ENCODE measurements at places on chromosomes 6 and 20.
A peak's percentile ranks its signal among the peaks of the same experiment; 100 is the strongest.

DNA sequence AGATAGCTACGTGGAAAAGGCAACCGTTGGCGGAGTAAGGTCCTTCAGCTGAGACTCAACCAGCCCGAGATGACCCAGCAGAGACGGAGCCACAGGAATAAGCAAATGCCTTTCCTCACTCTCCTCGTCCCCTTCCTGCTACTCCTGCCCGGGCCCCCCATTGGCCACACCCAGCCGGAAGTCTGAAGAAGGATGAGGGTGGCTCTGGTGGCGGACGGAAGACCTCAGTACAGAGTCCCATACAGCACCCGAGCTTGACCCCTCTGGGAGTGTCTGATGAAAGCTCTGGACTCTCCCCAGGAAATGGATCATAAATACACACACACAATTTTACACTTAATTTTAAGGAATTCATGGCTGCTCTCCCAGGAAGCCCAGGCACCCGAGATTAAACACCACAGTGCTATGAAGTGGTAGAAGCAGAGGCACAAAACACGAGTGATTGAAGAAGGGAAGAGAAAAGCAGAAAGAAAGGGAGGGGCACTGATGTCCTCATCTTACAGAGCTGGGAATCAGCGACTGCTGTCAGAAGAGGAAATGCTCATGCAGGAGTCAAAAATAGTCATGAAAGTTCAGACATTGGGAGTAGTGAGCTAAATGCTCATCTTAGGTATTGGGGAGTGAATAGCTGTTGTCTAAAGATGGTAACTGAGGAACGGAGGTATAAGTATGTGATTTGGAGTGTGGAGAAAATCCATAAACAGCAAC, 125.6 kb downstream of the BANF2 start:
- no peak for DNase-seq

- DNase-seq, result no peak
These were observed 134.3 kb downstream of the LINC00237 start for GRCh38 chr20:20971810-20972209.

GRCh38 chr6:97586344-97586743, 303.3 kb upstream of the MMS22L start:
- DNase-seq, result no peak

DNA sequence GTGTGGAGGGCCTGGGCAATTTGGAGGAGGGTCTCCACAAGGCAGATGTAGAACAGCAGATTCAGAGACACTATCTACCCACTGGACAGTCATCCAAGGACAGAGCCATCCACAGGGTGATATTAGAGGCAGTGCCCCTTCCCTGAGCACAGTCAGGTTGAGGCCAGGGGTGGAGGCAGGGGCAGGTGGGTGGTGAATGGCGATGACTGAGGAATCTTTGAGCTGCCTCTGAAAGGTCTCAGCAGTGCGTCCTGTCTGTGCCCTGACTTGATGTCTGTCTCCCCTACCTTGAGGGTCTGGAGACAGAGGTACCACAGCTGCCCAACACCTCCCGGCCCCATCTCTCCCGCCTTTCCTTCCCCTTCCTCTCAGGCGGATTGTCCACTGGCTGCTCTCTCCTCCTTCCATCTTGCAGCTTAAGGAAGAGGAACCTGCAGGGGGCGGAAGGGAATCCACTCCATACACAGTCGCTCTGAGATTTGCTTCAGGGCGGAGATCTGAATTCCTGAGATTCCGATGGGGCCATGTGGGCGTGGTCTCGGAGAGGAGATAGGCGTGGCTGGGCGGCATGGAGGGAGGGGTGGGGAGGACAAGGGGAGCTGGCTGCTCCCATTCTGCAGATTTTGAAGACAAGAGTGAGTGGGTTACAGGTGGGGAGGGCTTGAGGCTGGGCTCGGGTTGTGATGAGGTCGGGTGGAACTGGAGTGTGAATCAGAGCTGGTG, 1.7 kb downstream of the MUCL3 start:
- peak; percentile 83 for DNase-seq

DNA sequence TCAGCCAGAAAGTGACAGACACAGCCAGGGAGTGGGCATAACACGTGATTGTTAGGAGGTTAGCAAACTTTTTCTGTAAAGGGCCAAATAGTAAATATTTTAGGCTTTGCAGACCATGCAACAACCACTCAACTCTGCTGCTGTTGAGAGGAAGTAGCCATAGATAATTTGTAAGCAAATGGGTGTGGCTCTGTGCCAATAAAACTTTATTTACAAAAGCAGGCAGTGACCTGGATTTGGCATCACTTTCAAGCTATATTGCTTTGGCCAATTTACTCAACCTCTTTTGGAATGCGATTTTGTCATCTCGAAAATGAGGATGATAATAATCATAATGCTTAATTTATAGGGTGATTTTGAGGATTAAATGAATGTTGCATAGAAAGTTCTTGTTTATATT, 152.6 kb downstream of the TSHZ2 start:
- no peak for DNase-seq

GRCh38 chr6:105592329-105592728, 189.4 kb upstream of the PREP start:
- no peak for DNase-seq

DNA sequence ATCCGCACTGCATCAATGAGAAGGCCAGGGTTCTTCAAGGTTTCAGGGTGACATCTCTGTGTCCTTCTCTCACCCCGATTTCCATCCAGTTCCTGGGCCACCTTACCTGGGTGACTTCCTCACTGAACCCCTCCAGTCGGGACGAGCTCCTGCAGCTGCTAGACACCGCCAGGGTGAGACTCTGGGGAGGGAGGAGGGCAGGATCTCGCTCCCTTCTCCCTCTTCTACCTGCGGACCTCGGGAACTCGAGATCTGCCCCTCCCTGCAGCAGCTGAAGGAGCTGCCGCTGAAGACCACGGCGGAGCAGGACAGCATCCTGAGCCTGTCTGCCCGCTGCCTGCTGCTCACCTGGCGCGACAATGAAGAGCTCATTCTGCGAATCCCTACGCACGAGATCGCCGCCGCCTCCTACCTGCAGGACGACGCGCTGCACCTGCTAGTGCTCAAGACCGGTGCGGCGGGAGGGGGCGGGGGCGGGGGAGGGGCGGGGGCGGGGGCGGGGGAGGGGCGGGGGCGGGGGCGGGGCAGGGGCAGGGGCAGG, 7.5 kb downstream of the CCM2L start:
- no peak for DNase-seq

GRCh38 chr20:37723668-37724067, 29.8 kb downstream of the CTNNBL1 start:
- DNase-seq, result no peak

DNA sequence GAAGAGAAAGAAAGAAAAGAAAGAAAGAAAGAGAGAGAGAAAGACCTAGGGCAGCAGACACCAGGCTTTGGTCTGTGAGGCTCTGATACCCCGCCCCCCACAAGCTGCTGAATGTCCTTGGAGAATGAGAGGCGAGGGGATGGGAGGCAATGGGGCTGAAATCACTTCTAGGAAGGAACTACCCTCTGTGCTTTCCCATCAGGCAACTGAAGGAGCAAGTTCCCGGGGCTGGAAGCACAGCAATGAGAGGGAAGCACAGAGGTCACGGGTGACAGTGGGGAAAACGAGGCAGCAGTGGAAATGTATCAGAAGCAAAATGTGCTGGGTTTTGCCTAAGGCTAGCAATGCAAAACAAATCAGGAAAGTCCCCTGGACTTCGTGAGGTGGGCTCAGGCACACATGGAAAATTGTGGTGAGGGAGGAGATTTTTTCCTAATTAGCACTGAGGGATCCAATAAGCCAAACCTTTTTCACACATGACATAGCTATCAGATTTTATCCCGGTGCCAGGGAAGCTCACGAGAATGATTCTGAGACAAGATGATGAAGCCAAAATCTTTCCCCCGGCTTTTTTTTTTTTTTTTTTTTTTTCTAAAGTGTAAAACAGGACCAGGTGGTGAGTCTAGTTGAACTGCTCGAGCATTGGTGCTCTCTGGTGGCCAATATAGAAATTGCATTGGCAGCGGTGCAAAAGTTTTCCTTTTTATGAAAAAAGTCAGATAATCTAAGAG, 16.8 kb upstream of the ARFGEF2 start:
- DNase-seq, result no peak

DNA sequence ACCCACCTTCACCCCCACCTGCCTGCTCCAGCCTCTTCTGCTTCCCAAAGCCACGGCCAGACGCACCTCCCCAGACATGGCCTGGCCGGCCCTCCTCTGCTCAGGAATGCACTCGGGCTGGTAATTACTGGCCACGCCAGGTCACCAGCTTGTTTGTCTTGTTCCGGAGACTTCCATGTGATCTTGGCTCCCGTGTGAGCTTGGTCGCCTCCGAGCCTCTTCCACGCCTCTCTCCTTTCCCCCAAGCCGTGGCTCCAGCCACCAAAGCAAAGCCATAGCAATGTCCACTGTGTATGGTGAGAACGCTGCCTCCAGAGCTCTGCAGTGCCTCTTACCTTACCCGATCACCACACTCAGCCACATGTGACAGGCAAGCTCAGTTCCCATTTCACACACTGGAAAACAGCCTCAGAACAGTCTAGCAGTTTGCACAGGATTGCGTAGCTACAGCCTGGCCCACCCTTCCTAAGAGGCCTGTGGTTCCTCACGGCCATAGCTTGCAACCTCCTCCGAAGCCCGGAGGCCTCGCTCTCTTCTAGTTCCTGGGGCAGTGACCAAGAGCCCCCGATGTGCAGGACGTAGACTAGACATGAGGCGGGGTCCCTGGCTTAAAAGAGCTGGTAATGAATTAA, 48.1 kb upstream of the AFDN start:
- no peak for DNase-seq

DNA sequence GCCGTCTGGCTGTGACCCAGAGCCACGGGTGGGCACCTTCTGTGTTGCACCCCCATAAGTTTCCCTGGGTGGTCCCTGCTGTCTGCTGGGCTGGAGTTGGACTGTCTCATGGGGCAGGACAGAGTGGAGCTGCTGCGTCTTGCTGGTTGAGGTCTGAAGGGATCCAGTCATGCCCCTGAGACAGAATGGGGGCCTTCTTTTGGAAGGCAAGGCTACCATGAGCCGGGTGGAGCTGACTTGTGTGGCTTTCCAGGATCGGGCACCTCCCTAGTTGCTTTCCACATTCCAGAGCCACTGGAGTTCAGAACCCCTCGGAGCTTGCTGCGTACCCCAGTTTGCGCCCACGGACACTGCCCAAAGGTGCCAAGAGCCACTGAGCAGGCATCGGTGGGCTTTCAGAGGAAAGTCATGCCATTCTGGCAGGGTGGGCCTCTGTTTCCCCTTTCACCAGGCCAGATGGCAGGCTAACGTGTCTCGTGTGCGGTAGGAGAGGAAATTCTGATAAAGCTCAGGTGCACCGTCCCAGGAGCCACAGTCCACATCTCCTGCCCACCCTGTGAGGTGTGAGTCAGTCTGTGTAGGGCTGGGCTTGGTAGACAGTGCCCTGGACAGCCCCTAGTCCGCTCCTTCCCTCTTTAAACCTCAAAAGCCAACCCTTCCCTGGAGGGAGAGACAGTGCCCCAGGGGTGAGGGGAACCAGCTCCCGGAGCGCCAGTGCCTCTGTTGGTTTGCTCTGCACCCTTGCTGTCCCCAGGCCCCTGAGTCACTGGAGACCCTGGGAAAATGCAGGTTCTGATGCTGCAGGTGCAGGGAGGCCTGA, 125.3 kb downstream of the SYCP2 start:
- DNase-seq, result peak; percentile 60

DNA sequence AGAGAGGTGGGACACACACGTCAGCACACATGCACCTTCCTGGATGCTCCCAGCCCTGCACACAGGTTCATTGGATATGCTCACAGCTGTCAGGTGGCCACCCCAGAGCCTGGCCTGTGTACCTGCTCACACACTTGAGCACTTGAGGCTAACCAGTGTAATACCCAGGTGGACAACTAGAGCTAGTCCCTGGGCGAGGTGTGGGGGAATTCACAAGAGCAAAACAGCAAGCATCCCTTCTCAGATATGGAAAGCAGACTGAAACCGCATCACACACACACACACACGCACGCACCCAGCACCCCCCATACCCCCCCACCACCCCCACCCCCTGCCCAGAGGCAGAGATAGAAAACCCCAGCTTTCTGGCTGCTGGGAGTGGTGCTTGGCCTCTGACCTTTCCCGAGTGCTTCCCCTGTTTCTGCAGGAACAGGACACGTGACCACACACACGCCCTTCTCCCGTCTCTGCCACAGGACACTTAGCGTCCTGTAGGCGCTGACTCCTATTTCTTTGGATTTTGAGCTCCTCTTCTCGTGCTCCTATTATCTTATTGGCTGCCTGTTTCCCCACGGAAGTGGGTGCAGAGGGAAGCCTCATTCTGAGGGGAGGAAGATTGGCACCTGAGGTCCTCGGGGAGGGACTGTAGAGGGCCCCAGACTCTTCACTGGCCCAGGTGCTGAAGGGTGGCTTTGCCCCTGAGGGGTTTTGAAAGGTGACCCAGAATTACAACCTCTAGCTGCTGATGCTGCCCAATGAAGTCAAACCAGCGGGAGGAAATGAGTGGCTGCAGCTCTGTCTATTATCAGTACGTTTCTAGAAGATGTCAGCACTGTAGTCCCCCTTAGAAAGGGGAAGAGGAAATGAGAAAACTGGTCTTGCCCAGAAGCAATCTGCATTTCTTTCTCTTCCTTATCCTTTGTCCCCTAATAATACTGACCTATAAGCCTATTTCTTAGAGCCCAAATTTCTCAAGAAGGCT, 65.8 kb downstream of the SYTL3 start:
- no peak for DNase-seq

DNA sequence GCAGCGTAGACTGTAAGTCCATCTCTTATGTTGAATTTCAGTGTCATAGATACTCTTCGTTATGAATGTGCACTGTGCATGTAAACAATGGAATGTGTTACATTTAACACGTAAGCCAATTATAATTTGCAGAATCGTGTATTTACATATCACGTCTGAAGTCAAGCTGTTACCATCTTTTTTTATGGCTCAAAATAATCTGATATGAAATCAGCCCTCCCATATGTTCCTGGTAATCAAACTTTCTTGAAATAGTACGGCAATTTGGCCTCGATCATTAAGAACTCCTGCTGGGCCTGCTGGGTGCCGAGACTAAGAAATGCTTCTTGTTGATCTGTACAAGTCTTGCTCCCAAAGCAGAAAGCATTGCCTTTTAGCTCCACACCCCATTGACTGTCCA, 89.6 kb upstream of the DOK5 start:
- DNase-seq, result no peak

DNA sequence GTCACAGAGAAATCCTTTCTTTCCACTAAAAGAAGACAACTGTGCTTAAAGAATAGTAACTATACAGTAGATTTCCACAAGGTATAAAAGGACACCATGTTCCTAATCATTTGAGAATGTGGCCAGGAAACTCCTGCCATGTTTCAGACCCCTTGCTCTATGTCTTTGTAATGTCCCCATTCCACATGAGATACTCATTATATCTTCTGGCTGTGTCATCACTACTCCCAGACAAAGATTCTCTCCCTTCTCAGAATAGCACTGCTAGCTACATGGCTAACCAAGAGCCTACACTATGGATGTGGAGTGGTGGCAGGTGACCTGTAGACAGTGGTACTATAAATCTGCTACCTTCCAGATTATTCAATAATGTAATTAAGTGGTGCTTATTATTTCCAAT, 218.1 kb upstream of the MCHR2 start:
- DNase-seq, result no peak

DNA sequence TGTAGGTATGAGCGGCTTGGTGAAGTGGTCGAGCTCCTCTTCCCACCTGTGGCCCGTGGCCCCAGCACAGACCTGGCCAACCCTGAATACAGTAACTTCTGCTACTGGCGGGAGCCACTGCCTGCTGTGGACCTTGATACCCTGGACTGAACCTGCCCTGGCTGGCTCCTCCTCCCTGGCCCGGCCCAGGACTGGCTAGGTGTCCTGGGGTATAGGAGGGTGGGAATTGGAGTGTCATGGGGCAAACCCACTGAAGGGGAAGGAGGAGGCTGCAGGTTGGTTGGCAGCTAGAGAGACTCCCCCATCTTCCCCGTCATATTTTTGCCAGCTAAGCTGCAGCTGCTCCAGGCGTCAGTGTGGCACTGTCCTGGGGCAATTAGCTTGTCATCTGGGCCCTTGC, 7.9 kb downstream of the EMILIN3 start:
- no peak for DNase-seq

- no peak for DNase-seq
These were observed 205.6 kb downstream of the UST start for GRCh38 chr6:148952147-148953035.

Data from type B pancreatic cell (in vitro differentiated cells).